Amniotic epithelial cell (primary cell): ENCODE measurements at places on chromosomes 11 and 22.

GRCh38 chr22:17972385-17973191 lies 51.8 kb downstream of the MICAL3 start:
- DNase-seq = peak; percentile 86

- DNase-seq = no peak
Observed at GRCh38 chr11:12169822-12170221, 59.4 kb downstream of the MICAL2 start.

- no peak for DNase-seq
Observed at GRCh38 chr22:18970176-18970947, 34.3 kb upstream of the PRODH start.

GRCh38 chr11:46983598-46983997 lies 47.0 kb downstream of the CSTPP1 start:
- no peak for DNase-seq

DNA sequence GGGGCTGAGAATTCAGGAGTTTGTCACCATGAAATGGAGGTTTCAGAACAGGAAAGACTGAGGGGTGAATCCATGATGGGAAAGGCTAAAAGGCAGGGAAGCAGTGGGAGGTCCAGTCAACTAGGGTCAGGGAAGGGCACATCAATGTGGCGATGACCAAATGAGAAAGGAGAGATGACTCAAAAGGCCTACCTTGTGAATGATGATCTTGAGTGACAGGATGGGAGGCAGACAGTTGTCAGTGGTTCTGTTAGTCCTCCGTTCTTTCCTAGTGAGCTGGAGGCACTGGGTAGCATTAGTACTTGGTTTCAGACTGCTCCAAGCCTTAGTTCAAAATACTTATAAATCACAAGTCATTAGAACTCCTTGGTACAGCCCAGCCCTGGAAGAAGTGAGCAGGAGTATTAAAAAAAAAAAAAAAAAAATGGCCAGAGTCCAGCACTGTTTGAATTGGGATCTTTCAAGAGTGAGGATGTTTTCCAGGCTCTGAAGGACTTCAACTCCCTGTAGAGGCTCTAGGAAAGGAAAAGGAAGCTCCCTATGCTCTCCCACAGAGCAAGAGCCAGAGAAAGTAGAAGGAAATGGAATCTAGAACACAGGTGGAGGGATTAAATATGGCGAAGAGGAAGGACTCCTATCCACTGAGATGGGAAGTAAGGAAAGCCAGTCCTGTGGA lies 8.3 kb upstream of the DCHS1 start:
- DNase-seq = no peak

- peak; percentile 32 for DNase-seq
Observed at GRCh38 chr11:80163441-80163840, 722.6 kb upstream of the TENM4 start.

GRCh38 chr11:31487848-31488247 lies 21.6 kb downstream of the IMMP1L start:
- peak; percentile 67 for DNase-seq

- no peak for DNase-seq
Observed at GRCh38 chr11:4491878-4492606, 9.6 kb downstream of the OR52K1 start.

- no peak for DNase-seq
Observed at GRCh38 chr11:82811369-82811768, 77.7 kb upstream of the FAM181B start.

DNA sequence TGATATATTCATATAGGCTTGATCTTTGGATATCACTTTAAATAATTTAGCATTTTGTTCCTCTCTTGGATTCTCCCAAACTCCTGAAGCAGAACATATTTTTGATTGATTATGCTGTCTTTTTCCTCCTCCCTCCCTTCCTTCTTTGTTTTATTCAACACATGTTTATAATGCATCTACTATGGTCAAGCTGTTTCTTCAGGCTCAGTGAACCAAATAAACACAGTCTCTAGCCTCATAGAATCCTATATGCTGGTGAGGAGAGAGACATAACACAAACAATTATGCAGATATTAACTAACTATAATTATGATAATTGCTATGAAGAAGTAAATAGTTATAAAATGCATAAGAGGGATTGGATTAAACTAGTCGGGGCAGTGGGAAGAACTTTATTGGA lies 1023.6 kb upstream of the RAG2 start:
- no peak for DNase-seq

- DNase-seq = no peak
Observed at GRCh38 chr11:10205928-10206327, 88.1 kb downstream of the SBF2 start.

DNA sequence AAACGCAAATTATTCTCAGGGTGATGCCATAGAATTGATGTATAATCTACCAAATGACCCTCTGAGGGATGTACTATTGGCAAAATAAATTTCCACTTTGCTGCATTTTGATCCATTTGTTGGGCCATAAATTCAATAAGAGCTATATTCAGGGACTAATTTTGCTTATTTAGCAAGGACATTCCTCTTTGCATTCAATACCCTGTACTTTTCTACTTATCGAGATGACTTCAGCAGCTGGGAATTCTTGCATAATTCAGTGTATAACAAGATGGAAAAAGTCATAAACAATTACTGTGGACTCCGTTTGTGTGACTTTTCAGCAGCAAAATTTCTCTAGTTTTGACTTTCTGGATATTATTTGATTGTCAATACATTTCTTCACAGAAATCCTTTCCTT lies 744.7 kb upstream of the CCDC179 start:
- DNase-seq = peak; percentile 9

GRCh38 chr22:45534339-45535192 lies 31.9 kb downstream of the FBLN1 start:
- peak; percentile 66 for DNase-seq

GRCh38 chr11:43930868-43931716 lies 11.3 kb upstream of the C11orf96 start:
- DNase-seq = peak; percentile 59

DNA sequence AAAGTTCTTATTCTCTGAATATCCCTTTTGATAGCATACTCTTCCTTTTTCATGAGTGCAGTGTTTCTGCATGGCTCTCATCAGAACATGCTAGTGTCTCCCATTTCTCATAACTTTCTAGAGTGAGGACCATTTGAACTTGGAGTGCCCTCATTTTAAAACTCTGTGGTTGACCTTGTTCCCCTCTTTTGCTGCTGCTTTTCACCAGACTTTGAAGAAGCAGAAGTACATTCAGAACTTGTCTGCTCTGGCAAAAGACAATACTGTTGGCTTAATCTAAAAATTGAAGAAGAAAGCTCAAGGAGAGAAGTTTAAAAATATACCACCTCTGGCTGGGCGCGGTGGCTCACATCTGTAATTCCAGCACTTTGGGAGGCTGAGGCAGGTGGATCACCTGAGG lies 35.0 kb downstream of the PPARA start:
- DNase-seq = no peak

GRCh38 chr11:110730773-110731172 lies 18.5 kb upstream of the ARHGAP20 start:
- no peak for DNase-seq

GRCh38 chr11:29328961-29329441 lies 687.8 kb downstream of the KCNA4 start:
- peak; percentile 96 for DNase-seq
